ENCODE measurements at places on chromosomes 11 and 22. TPM values are rescaled to one million over a fixed set of nuclear protein-coding genes. Genes with fewer than 3 reads are reported as not detected.
A peak's percentile ranks its signal among the peaks of the same experiment; 100 is the strongest.

Gene CLDN25
- not detected for total RNA-seq

Gene CDC42EP2
- total RNA-seq: 0.67 TPM

Gene KREMEN1
- total RNA-seq: not detected

Gene PATE2
- total RNA-seq: 0.20 TPM

Gene HTR3B
- not detected for total RNA-seq

Gene SEZ6L
- not detected for total RNA-seq

Gene VSIG10L2
- not detected for total RNA-seq

DNA sequence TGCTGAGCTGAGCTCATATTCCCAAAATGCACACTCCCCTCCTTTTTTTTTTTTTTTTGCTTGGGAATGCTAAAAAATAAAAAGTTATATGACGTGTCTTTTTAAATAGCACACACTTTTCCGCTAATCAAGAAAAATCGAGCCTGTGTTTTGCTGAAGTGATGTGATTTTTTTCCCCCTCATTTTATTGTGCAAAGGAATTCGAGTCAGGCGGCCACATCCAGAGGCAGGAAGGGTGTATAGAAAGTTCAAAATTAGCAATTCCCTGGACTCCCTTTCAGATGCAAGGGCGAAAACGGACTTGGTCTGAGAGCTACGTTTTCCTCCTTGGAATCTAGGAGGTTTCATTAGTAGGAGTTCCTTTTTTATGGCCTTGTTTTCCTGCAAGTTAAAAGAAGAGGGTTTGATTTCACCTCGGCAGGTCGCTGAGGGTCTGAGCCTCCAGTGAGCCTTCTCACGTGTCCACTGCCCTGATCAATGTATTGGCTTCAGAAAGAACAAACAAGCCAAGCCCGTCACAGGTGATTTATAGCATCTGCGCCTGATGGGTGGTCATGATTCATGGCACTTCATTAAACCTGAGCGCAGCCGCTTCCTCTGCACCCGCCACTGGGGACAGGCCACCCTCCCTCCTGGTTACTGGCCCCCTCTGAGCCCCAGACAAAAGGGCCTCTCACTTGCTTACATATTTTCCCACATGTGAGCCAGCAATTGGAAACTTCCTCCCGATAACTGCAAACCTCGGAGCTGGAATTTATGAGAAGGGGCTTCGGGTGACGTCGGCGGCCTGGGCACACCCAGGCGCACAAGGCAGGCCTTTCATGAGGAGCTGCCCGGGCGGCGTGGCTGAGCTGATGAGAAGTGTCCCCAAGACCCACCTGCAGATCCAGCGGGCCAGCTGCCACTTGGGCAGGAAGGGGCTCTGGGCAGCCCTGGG lies 64.4 kb upstream of the LINC01488 start:
- no peak overlapping the region for H3K4me3 ChIP-seq
- H3K27me3 ChIP-seq: peaks cover 9% of the 10 kb centered on the region
- no peaks in the 10 kb centered on the region for H3K4me1 ChIP-seq

- no peaks in the 10 kb centered on the region for H3K27me3 ChIP-seq
- no peak for DNase-seq
- peaks cover 68% of the 10 kb centered on the region for H3K36me3 ChIP-seq
- H3K4me1 ChIP-seq: peaks cover 5% of the 10 kb centered on the region
These were observed 50.1 kb downstream of the CABIN1 start for GRCh38 chr22:24061124-24061684.

GRCh38 chr11:47354913-47355282 lies 2.4 kb upstream of the MYBPC3 start:
- H3K4me1 ChIP-seq: peaks cover 8% of the 10 kb centered on the region
- no peaks in the 10 kb centered on the region for H3K27me3 ChIP-seq
- H3K4me3 ChIP-seq: no peak overlapping the region
- H3K27ac ChIP-seq: no peak overlapping the region

- H3K4me1 ChIP-seq: peaks cover 2% of the 10 kb centered on the region
- peaks cover 6% of the 10 kb centered on the region for H3K27me3 ChIP-seq
- H3K4me3 ChIP-seq: no peak overlapping the region
- no peak overlapping the region for H3K27ac ChIP-seq
- H3K36me3 ChIP-seq: no peaks in the 10 kb centered on the region
- no peak for DNase-seq
These were observed 3.0 kb upstream of the RFPL3 start for GRCh38 chr22:32354360-32355351.

GRCh38 chr22:39204216-39204615 lies 40.6 kb downstream of the PDGFB start:
- H3K27me3 ChIP-seq: peaks cover 7% of the 10 kb centered on the region
- peaks cover 20% of the 10 kb centered on the region for H3K4me1 ChIP-seq
- H3K27ac ChIP-seq: no peak overlapping the region
- no peak for DNase-seq
- H3K36me3 ChIP-seq: no peaks in the 10 kb centered on the region

DNA sequence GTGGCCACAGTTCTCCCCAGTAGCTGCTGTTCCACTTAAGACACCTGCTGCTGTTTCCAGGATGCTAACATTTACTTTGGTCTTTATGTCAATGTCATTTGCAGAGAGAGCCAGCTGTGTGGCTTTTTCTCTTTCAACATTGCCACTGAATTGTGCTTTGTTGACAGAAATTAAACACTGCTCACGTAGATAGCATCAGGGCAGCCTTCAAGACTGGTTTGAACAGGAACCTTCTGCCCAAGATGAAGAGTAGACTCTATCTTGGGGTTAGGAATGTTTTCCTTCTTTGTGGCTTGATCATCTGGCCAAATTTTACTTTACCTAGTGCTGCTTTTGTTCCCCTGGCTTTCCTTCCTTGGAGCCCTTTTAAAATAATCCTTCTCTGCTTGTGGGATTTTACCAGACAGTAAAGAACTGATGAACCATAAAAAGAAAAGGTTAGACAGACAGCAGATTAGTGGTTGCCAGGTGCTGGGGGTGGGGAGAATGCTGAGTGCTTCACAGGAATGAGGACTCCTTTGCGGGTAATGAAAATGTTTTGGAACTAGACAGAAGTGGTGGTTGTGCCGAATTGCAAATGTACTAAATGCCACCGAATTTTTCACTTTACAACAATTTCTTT lies 22.7 kb upstream of the XBP1 start:
- peaks cover 73% of the 10 kb centered on the region for H3K4me1 ChIP-seq
- no peaks in the 10 kb centered on the region for H3K27me3 ChIP-seq
- H3K27ac ChIP-seq: peak overlapping the region; percentile 99
- H3K4me3 ChIP-seq: peak overlapping the region; percentile 29

DNA sequence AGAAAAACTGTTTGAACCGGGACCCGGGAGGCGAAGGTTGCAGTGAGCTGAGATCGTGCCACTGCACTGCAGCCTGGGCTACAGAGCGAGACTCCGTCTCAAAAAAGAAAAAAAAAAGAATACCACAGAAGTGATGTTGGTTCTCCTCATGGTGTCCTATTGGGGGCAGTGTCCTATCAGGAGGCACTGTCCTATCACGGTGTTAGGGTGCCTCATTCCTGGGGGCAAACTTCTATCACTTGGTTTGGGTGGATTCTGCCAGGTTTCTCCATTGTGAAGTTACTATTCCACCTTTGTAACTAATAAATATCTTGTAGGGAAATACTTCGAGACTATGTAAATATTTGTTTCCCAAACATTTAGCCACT lies 19.6 kb downstream of the PRR14L start:
- H3K27me3 ChIP-seq: no peaks in the 10 kb centered on the region
- no peak overlapping the region for H3K27ac ChIP-seq
- no peak overlapping the region for H3K4me3 ChIP-seq
- H3K4me1 ChIP-seq: peaks cover 7% of the 10 kb centered on the region

- no peak for DNase-seq
- H3K4me1 ChIP-seq: no peaks in the 10 kb centered on the region
- H3K36me3 ChIP-seq: no peaks in the 10 kb centered on the region
- no peaks in the 10 kb centered on the region for H3K27me3 ChIP-seq
These were observed 311.6 kb upstream of the PITPNB start for GRCh38 chr22:28230671-28231070.

GRCh38 chr11:108703916-108704315 lies 39.0 kb downstream of the DDX10 start:
- peaks cover 49% of the 10 kb centered on the region for H3K36me3 ChIP-seq
- H3K27me3 ChIP-seq: no peaks in the 10 kb centered on the region
- no peak overlapping the region for H3K27ac ChIP-seq

DNA sequence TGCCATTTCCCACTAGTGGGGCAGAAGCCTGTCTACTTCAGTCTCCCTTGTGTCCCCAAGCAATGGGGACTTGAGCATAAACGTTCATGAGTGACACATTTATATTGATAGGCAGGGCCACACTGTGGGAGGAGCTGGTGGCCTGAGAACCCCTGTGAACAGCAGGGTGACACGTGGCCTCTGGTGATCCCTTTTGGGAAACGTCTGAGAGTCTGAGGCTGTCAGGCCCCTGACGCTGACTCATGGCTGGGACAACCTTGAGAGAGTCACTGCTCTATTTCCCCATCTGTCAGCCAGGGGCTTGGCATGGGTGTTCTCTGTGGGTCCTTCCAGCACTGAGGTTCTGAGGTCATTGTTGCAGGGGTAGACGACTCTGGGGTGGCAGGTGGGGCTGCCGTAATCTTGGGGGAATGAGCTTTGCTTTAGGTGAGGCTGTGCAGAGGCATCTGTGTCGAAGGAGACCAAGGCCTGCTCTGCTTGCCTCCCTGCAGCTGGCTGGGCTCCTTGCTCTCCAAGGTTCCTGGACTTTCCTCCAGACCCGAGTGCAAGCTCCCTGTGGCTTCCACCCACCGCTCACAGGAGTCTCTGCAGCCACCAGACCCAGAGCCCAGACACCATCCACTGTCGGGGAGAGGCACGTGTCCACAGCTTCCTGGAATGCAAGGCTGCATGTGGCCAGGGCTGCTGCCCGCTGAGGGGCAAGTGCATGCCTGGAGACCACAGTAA lies 54.7 kb downstream of the SMIM38 start:
- DNase-seq: no peak
- no peak overlapping the region for H3K27ac ChIP-seq
- no peaks in the 10 kb centered on the region for H3K27me3 ChIP-seq
- no peak overlapping the region for H3K4me3 ChIP-seq
- H3K4me1 ChIP-seq: peaks cover 5% of the 10 kb centered on the region

DNA sequence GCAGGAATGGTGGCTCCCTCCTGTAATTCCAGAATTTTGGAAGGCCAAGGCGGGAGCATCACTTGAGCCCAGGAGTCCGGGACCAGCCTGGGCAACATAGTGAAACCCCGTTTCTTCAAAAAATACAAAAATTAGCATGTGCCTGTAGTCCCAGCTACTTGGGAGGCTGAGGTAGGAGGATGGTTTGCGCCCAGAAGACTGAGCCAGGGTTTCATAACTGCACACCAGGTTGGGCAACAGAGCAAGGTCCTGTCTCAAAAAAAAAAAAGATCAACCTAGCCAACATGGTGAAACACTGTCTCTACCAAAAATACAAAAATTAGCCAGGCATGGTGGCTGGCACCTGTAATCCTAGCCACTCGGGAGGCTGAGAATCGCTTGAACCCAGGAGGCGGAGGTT lies 6.4 kb downstream of the A4GALT start:
- no peaks in the 10 kb centered on the region for H3K36me3 ChIP-seq
- peaks cover 4% of the 10 kb centered on the region for H3K4me1 ChIP-seq
- DNase-seq: no peak
- no peak overlapping the region for H3K4me3 ChIP-seq
- H3K27ac ChIP-seq: no peak overlapping the region

DNA sequence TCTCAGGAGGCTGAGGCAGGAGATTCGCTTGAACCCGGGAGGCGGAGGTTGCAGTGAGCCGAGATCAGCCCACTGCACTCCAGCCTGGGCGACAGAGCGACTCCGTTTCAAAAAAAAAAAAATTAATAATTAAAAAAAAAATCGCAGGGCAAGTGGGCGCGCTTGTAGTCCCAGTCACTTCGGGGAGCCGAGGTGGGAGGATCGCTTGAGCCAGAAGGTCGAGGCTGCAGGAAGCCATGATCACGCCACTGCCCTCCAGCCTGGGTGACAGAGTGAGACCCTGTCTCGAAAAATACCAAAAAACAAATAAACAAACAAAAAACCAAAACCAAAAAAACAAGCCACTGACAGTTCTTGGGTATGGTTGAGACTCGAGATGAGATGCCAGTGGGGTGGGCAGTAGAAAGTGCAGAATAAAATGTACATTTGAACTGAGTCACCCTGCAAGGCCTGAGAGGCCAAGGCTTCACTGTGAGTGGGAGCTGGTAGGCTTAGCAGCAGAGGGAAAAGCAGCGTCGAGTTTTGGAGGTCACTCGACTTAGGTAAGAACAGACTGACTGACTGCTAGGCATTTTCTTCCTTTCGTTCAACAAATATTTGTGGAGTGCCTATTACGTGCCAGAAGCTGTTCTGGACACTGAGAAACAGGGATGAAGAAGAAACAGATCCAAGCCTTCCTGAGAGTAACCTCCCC lies 635 bp upstream of the LDHA start:
- H3K4me3 ChIP-seq: peak overlapping the region; percentile 99
- no peaks in the 10 kb centered on the region for H3K27me3 ChIP-seq
- H3K36me3 ChIP-seq: peaks cover 40% of the 10 kb centered on the region
- peak overlapping the region; percentile 98 for H3K27ac ChIP-seq

- H3K36me3 ChIP-seq: no peaks in the 10 kb centered on the region
- no peak for DNase-seq
- no peaks in the 10 kb centered on the region for H3K27me3 ChIP-seq
- no peaks in the 10 kb centered on the region for H3K4me1 ChIP-seq
- H3K4me3 ChIP-seq: no peak overlapping the region
- H3K27ac ChIP-seq: no peak overlapping the region
These were observed 84.7 kb downstream of the MSANTD4 start for GRCh38 chr11:105937331-105937730.

DNA sequence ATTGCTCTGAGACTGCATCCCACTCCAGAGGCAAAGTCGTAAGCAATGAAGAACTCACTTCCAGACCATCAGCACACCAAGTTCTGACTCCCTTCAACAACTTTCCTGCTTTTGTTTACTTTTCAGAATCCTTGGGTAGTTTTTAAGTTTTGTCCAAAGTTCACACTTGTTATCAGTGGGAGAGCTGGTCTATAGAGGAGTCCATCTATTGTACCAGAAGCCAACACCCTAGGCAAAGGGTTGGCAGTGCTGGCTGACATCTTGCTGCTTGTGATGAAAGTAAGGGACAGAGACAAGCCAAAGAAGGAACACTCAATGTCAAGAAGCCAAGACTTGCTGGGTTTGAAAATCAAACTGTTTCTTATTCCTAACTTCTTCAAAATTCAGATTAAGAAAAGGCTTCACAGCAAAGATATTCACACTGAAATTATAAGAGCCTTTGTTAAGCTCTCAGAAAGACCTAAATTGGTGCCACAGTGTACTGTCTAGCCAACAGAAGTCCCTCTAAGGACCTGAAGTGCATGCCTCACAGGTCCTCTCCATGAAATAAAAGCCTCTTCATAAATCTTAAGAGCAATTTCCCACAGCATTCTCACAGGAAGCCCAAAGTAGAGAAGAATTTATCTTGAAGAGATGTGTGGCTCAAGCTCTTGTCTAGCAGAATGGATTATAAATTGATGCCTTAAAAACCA lies 21.5 kb upstream of the LINC01488 start:
- H3K27ac ChIP-seq: no peak overlapping the region
- H3K27me3 ChIP-seq: peaks cover 25% of the 10 kb centered on the region
- no peak overlapping the region for H3K4me3 ChIP-seq
- peaks cover 2% of the 10 kb centered on the region for H3K36me3 ChIP-seq

Data from activated CD4-positive, alpha-beta T cell treated with anti-CD3 and anti-CD28 coated beads, Interleukin-2, amount 10 ng/mL, durations not matched to agents 7 days and 5 days (primary cell).